ENCODE measurements at places on chromosomes 4 and X. TPM values are rescaled to one million over a fixed set of nuclear protein-coding genes. Genes with fewer than 3 reads are reported as not detected.
A peak's percentile ranks its signal among the peaks of the same experiment; 100 is the strongest.

GRCh38 chrX:123909523-123909922, 49.7 kb downstream of the XIAP start:
- DNase-seq = no peak

GRCh38 chr4:4985844-4986243, 33.4 kb downstream of the CYTL1 start:
- no peak for DNase-seq

DNA sequence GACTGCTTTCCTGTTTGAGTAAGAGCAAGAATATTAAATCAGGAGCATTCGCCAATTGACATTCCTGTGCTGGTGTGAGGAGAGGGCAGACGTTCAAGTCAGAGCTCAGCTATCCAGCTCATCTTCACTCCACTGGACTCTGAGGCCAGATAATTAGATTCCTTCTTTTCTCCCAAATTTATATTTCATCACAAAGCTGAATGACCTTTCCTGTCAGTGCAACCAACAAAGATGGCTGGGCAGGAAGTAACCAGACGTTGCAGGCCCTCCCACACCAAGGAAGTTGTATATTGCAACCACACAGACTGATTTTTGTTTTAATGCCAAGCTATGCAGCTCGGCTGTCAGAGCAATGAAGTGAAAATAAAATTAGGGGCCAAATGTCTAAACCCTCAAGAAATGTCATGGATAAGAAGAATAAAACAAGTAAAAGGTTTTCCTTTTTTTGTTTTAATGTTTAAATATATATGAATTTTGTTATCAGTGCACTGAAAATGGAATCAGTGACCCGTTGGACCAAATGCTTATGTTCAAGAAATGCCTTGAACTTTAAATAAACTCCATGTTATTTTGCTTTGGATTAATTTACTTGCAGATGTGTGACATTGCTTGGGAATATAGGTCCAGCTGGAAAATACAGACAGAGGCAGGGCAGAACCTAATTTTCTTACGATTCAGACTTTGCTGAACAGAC, 578.9 kb upstream of the FAT1 start:
- DNase-seq = no peak

DNA sequence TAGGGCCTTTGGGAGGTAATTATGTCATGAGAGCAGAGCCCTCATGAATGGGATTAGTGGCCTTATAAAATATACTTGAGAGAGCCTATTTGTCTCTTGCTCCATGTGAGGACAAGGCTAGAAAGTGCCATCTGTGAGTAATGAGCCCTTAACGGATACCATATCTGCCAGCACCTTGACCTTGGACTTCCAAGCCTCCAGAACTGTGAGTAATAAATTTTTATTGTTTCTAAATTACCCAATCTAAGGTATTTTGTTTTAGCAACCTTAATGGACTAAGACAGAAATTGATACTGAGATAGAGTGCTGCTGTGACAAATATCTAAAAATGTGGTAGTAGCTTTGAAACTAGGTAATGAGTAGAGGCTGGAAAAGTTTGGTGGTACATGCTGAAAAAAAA, 285.0 kb upstream of the DIPK2B start:
- DNase-seq = no peak

DNA sequence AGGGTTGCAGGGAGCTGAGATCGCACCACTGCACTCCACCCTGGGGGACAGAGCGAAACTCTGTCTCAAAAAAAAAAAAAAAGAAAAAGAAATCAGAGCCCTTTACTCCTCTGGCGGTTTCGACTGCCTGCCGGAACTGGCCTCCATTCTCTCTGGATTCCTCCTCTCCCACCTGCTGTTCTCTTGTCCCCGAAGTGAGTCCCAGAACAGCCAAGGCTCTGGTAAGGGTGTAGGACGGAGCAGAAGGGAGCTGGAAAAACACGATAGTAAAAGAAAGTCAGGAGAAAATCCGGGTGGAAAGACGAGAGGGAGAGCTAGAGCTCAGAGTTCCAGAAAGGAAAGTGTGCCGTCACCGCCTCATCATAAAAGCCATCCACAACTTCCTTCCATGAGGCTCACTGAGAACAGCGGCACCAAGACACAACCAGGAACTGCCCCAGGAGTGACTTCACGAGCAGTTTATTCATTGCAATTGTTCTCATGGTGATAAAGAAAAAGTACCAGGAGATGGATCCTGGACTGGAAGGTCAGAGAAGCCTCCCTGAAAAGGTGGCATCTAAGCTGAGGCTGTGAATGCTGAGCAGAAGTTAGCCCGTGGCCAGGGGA, 12.3 kb downstream of the TLR3 start:
- DNase-seq = no peak

GRCh38 chr4:41022116-41022515, 192.2 kb downstream of the APBB2 start:
- DNase-seq = no peak

- DNase-seq = peak; percentile 58
Observed at GRCh38 chrX:21056622-21057021, 317.6 kb upstream of the CNKSR2 start.

- no peak for DNase-seq
Observed at GRCh38 chrX:9558615-9559014, 93.8 kb downstream of the TBL1X start.

GRCh38 chr4:61786211-61786610, 586.1 kb downstream of the ADGRL3 start:
- DNase-seq = no peak

DNA sequence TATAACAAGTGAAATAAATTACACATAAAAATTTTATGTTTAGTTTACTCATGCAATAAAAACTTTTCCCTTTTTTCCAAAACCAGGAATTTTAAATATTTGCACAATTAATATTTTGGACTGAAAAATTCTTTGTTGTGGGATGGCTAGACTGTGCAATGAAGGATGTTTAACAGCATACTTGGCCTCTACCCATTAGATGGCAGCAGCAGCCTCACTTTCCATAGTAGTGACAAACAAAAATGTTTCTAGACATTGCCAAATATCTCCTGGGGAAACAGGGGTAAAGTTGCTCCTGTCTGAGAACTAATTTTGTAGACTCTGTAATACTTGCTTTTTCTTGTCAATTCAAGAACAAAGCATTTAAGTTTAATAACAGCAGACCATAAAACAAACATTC, 49.8 kb downstream of the SCLT1 start:
- no peak for DNase-seq

DNA sequence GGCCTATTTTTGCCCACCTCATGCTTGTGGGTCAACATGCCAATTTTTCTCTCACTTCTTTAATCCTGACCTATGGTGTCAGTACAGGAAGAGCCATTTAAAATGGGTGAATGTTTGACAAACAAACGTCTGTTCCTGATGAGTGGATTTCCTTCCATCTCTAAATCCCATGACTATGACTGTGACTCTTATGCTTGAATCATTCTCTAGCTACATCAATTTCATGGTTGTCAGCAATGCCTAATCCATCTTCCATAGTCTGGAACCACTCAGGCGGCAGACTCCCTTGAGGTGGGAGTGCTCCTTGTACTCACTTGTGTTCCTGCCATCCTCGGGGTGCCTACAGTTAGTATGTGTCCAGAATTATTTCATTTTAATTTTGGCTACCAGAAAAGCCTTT, 194.9 kb upstream of the RPS6KA3 start:
- DNase-seq = peak; percentile 65

DNA sequence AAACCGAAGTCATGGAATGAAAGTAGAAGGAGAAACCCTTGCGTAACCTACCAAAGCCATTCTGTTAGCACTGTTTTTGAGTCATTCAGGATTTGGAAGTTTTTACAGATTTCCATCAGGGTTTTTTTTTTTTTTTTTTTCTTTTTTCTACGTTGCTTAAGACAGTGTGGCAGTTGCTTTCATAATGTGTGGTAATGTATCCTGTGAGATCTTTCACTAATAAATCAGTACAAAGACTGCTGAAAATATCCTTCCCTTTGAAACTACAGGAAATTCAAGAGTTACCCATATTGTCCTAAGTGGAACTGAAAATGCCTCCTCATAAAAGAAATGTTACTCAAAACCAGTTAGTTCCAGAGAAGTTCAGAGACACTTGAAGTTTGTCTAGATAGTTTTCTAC, 137.8 kb downstream of the RAPGEF2 start:
- DNase-seq = no peak

- DNase-seq = no peak
Observed at GRCh38 chrX:134173541-134174272, 63.3 kb upstream of the CCDC160 start.

DNA sequence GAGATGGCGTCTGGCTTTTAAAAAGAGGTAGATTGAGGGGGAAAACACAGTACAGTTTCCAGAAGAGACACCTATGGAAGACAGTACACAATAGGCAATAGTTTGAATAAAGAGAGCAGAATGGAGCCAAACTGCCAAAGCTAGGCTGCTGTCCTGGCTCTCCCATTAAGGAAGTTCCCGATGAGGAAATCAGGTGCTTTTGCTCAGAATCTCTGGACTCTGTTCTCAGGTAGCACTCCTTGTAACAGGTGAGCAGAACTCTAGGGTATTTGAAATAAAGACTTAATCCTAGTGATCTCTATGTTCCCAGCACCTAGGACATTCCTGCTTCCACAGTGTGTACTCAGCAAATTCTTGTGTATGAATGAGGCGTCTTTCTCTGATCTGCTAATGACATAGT, 1.6 kb downstream of the EGF start:
- no peak for DNase-seq

- peak; percentile 61 for DNase-seq
Observed at GRCh38 chrX:139106069-139106468, 394.6 kb upstream of the FGF13 start.

- no peak for DNase-seq
Observed at GRCh38 chr4:124152132-124152531, 560.4 kb downstream of the ANKRD50 start.

- no peak for DNase-seq
Observed at GRCh38 chrX:140724736-140725135, 15.2 kb downstream of the LINC00632 start.

DNA sequence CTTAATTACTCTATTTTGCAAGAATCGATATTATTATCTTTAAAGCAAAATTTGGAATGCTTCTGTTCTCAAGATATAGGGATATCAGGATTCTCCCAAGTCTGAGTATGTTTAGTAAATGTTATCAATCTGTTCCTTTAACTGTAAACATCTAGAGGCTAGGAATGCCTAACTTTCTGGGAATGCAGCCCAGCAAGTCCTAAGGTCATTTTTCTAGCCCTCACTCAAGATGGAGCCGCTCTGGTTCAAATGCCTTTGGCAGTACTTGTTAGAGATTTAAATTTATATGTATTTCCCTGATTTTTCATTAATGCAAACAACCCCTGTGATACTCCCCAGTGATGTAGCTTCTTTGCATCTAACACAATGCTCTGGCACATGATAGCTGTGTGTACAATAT, 623.8 kb upstream of the LCORL start:
- no peak for DNase-seq

- DNase-seq = no peak
Observed at GRCh38 chr4:39467464-39467863, 8.6 kb downstream of the LIAS start.

DNA sequence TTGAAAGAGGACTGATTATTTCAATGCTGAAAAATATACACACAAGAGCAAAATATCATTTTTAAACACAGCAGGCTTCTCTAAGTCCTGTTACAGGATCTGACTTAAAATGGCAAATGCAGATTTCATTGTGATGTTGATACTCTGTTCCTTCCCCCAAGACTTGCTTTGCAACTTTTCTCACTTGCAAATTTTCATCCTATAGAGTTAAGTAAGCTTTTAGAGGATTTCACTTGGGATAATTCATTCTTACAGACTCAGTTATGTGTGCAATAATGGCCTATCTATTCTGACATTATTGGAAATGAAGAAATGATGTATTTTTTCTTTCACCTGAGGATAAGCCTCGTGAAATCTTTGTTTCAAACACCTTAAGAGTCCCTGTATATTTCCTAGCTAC, 2403.2 kb downstream of the ARAP2 start:
- DNase-seq = no peak

GRCh38 chr4:147981305-147981704, 249.4 kb downstream of the ARHGAP10 start:
- DNase-seq = no peak

DNA sequence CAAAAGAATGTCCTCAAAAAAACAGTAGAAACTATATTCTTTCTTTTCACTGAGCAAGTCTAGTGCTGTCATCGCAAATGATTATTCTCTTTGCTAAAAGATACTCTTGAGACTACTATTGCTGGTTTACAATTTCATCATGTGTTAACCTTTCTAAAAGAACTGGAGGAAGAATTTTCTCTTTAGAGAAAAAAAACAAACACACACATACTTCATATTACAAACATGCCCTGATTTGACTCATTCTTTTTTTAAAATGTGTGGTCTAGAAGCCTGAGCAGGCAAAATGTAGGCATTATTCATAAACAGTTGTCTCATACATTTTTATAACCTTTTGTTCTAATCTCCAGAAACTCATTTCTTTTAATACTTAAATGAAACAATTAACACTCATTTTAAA, 60.6 kb upstream of the FAT4 start:
- no peak for DNase-seq

- DNase-seq = peak; percentile 23
Observed at GRCh38 chr4:139560406-139561104, 4.5 kb upstream of the SETD7 start.

DNA sequence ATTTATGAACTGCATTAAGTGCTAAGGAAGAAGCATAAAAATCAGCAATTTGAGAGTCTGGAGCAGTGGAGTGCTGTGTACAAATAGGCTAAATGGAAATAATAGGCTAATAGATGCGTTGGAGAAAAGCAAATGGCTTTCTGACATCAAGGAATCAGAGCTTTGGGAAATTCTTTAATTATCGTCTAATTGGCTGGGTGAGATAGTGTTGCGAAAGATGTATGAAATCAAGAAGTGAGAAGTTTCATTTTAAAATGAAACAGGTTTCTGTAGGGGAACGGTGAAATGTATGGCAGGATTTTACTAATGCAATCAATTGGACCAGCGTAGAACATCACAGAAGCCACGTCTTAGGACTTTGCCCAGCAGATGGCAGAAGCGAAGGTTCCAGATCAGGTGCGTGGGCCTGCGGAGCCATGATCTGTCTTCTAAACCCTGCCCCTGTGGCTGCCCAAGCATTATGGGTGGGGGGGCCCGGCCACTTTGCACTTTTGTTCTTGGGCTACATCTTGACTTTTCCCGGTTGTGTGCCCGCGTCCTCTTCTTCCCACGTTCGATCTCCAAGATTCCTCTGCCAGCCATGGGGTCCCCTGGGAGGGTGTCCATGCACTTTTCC, 118.5 kb upstream of the SHISA3 start:
- DNase-seq = no peak

The TACR3 gene
- not detected for total RNA-seq

The SOWAHD gene
- total RNA-seq = 0.05 TPM

The KIAA0232 gene
- total RNA-seq = 4.7 TPM

The SSX2B gene
- not detected for total RNA-seq

The ABLIM2 gene
- not detected for total RNA-seq

The FAM13A gene
- total RNA-seq = 11.1 TPM

The PRR32 gene
- total RNA-seq = not detected

The LRAT gene
- total RNA-seq = 0.32 TPM

The CENPC gene
- total RNA-seq = 8.6 TPM

The TTC29 gene
- not detected for total RNA-seq

The FAAH2 gene
- not detected for total RNA-seq

The TKTL1 gene
- total RNA-seq = not detected

The PPP2R2C gene
- total RNA-seq = 31.7 TPM

The SPARCL1 gene
- total RNA-seq = not detected

The EDNRA gene
- total RNA-seq = 15.0 TPM

The RCHY1 gene
- total RNA-seq = 47.6 TPM
